ENCODE measurements at places on chromosomes 11 and 22.

GRCh38 chr22:28426346-28427132 lies 253.1 kb downstream of the TTC28 start:
- no peak for DNase-seq

GRCh38 chr22:17950651-17951214 lies 73.6 kb downstream of the MICAL3 start:
- DNase-seq, result no peak

DNA sequence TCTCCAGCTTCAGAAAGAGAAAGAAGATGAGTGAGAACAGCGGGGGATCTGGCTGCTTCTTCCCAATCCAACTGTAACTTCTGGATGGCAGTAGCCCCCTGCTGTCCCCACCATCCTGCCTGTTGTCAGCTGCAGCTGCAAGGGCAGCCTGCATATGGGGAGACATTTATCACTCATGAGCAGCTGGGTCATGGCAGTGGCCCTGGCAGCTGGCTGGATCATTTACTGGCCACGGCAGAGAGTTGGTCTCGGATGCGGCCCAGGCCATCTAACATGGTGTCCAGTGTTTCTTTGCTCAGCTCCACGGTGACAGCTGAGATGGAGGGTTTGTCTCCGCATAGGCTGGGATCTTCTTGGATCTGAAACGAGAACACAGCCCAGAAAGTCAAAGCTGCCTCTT lies 14.8 kb downstream of the COMMD9 start:
- no peak for DNase-seq

DNA sequence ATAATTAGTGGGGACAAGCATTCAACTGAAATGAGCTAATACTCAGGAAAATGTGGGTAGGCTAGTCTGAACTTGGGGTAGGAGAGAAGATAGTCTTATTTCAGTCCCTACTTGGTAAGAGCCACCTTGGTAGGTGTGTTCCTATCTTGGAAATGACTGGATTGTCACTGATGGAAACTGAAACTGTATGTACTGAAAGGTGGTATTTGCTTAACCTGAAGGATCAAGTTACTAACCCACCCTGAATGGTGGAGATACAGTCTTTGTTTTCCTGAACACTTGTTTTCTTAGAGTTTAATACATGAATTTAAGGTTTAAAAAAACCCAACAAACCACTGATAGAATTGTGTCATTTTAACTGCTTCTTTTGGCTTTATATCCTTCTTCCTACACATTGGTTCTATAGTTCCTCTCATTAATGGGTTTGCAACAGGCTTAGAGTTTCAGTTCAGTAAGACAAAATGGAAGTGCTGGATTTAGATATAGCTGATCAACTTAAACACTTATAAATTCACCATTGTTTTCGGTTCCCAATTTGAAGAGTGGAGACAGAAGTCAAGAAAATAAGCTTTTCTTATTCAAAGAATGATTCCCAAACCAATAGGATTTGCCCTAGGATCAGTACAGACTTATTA lies 4.2 kb downstream of the FAR1 start:
- DNase-seq, result no peak

- DNase-seq, result no peak
Observed at GRCh38 chr11:80214413-80214812, 773.6 kb upstream of the TENM4 start.

- DNase-seq, result no peak
Observed at GRCh38 chr11:2652333-2653197, 47.2 kb downstream of the KCNQ1OT1 start.

DNA sequence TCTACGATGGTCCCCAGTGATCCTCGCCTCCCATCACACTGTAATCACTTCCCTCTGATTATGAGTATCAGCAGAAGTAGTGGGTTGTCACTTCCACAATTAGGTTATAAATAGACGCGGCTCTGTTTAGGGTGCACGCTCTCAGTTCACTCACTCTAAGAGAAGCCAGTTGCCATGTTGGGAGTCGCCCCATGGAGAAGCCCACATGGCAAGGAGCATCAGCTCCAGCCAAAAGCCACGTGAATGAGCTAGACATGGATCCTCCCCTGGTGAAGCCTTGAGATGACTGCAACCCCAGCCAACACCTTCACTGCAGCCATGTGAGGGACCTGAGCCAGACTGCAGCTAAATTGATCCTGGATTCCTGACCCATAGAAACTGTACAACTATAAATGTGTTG lies 26.4 kb upstream of the MYOD1 start:
- DNase-seq, result no peak

- no peak for DNase-seq
Observed at GRCh38 chr11:2359557-2359956, 17.6 kb upstream of the CD81 start.

DNA sequence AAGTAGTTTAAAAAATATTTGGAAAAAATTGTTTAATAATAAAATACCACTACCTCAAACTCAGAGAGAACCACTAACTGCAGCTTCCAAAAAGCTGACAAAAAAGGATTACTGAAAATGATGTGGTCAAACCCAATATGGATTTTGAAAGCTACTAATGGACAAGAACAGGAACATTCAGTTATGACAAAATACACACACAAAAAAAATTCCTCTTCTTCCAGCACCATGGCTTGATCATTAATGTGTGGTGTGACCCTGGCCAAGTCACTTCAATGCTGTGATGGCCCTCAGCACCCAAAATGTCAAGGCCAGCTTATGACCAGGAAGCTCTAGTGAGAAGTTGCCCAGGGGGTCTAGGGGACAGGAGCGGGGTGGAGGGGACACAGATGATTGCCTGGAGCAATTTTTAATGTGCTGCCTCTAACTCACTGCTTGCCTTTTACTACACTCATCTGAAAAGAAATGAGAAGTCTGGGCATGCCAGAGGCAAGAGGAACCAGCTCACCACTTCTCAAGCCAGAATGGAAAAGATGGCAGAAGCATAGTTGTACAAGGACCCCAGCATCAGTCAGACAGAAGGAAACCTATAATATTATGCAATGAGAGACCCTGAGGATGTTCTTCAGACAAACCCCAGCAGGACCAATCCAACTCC lies 2.2 kb downstream of the SMCO4 start:
- DNase-seq, result no peak

- DNase-seq, result no peak
Observed at GRCh38 chr11:125082611-125083311, 19.7 kb downstream of the SLC37A2 start.

GRCh38 chr11:5349550-5349949 lies 1.8 kb upstream of the OR51B6 start:
- DNase-seq, result no peak

DNA sequence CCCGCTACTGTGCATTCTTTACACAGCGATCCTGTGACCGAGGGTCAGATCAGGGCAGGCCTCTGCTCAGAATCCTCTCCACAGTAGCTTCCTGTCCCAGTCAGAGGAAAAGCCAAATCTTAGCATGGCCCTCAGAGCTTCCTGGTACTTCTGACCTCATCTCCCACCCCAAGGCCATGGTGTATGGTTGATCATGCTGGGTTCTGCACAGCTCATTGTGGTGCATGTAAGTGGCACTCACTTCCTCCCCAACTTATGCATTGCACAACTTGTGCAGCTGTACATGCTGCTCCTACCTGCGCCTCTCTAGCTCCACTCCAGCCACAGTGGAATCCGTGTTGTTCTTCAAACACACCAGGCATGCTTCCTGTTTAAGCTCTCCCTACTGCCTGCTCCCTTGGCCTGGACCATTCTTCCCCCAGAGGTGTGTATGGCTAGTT lies 20.3 kb downstream of the BMAL1 start:
- peak; percentile 34 for DNase-seq

DNA sequence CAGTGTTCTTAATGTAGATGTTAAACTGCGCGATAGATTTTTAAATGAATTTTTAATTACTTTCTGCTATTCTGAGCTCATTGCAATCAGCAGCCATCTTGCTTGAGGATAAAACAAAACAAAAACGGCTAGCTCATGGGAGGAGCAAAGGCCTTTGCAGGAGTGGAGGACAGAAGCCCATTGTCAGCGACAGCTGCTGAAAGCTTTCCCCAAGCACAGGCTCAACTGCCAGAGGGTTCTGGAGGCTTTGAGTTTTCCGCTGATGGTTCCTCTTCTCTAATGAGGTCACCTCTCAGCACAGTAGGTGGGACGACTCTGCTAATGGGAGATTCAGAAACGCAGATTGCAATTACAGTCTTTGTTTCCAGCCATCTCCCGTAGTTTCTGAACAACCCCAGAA lies 167.1 kb upstream of the TTC12 start:
- DNase-seq, result no peak

- no peak for DNase-seq
Observed at GRCh38 chr11:10529279-10529678, 11.7 kb downstream of the RNF141 start.

GRCh38 chr11:118902336-118903203 lies 18.9 kb downstream of the CXCR5 start:
- DNase-seq, result no peak

- DNase-seq, result no peak
Observed at GRCh38 chr11:129888451-129888850, 6.9 kb downstream of the NFRKB start.

DNA sequence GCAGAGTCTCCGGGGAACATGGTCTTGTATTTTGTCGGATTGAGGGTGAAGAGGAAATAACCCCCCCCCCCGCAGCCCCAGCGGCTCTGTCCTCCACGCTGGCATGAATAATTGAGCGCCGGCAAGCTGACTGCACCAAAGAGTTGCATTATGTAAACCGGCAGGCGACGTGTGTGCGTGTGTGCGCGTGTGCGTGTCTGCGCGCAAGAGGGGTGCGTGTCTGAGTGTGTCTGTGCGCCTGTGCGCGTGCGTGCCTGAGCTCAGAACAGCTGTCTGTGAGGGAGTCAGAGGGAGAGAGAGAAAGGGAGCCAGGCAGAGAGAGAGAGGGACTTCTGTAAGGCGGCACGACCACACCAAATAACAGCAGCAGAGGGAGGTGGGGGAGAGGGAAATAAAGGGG lies 94.4 kb downstream of the SCN3B start:
- DNase-seq, result peak; percentile 79

GRCh38 chr22:45008186-45008681 lies 1.6 kb downstream of the PHF21B start:
- DNase-seq, result peak; percentile 22

DNA sequence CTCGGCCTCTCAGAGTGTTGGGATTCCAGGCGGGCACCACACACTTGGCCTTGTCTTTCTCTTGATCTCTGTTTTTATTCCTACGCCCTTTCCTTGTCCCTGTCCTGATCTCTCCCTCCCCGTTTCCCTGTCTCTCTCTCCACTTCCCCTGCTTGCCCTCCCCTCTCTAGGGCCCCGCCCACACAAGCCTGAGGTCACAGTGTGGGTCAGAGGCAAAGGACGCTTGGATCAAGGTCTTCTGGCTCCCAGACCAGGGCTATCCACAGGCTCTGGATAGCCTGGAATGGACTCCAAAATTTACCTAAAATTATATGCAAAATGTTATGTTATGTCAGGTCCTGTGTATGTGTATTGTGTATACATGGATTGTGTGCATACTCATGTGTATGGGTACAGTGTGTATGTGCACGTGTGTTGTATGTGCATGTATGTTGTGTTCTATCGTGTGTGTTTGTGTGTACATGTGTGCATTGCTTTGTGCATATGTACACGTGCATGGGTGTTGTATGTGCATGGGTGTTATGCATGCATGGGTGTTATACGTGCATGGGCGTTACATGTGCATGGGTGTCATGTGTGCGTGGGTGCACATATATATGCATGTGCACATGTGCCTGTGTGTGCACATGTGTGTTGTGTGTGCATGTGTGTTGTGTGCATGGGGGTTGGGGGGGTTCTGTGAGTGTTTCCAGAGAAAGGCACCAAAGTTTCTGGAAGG lies 38.3 kb downstream of the TP53I11 start:
- no peak for DNase-seq

DNA sequence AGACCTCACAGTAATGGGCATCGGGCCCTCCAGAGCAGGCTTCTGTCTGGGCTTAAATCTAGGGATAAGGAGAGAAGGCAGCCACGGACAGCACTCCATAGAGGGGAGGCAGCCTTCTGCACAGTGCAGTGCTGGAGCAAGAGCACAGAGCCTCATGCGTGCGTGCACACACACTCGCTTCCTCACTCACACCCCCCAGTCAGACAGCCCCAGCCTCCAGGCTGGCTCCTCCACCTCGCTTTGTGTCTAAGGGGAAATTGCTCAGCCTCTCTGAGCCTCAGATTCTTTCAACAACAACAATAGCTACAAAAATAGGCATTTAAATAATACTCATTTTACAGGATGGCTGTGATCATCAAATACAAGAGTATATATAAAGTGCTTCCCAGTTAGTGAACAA lies 26.7 kb upstream of the ETS1 start:
- DNase-seq, result no peak

GRCh38 chr11:20707876-20708275 lies 38.5 kb downstream of the NELL1 start:
- DNase-seq, result no peak

GRCh38 chr11:94550513-94550912 lies 6.8 kb downstream of the FUT4 start:
- no peak for DNase-seq

DNA sequence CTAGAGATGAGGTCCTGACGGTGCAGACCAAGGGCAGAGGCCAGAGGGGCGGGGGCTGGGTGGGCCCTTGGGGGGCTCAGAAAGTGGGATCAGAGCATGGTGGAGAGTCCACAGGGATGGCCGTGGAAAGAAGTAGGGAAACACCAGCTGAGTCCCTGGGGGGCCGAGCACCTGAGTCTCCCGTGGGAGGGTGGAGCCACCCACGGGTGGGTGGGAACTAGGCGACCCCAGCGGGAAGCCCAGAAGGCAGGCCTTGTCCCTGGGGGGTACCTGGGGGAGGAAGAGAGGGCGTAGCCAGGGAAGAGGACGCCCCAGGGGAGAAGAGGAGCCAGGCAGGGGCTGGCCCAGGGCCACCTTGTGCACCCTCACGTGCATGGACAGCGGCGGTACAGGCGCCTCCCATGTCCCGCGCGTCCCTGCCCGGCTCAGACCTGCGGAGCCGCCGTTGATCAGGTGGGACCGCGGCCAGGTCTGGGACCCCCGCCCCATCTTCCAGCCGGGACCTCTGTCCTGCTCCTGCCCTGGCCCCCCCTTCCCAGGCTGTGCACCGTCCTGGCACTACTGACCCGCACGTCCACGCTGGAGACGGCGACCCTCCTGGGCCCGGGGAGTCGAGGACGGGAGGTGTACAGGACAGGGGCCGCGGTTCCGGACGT lies 10.2 kb downstream of the CRELD2 start:
- DNase-seq, result no peak

GRCh38 chr11:128483211-128483788 lies 104.1 kb downstream of the ETS1 start:
- DNase-seq, result no peak

DNA sequence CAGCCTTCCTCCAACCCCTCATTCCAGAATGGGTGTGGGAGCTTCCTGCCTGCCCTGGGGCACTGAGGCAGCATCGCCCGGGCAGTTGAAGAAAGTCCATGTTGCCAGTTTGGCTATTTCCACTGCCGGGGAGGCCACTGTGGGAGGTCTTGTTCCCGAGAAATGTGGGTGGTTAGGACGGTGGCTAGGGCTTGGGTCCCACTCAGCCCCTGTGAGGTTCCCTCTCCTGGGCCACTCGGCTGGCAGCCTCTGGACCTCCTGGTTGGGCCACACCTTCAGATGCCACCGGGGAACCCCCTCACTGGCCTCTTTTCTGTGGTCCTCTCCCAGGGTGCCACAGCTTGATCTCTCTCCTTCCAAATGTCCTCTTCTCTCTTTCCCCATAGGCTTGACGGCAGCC lies 5.1 kb upstream of the PPP6R3 start:
- no peak for DNase-seq

GRCh38 chr11:34148504-34149165 lies 43.2 kb downstream of the NAT10 start:
- DNase-seq, result no peak

- peak; percentile 80 for DNase-seq
Observed at GRCh38 chr11:44324749-44325525, 15.0 kb upstream of the ALX4 start.

- DNase-seq, result no peak
Observed at GRCh38 chr11:27473017-27473406, 422 bp upstream of the LGR4 start.

Data from DMS79 treated with DMSO at 0.1 percent for 48 hours (cell line).